Activated CD4-positive, alpha-beta T cell treated with anti-CD3 and anti-CD28 coated beads, Interleukin-2, amount 50 U/mL, for 24 hours (primary cell): ENCODE measurements at places on chromosomes 4 and X.

DNA sequence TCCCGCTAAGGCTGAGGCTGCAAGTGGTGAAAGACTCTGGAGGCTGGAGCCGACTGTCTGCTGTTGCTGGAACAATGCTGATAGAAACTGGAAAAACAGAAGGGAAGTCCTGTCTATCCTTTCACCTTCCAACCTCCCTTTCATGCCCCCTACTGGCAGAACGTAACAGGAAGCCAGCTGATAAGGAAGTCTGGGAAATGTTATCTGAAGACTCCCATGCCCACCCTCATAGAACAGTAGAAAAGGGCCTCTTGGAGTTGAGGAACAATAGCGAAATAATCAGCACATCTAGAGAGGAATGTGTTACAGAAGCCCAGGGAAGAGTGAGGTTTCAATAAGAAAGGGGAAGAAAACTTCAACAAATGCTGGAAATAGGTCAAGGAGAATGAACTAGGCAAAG, 117.1 kb upstream of the DKK2 start:
- no peak for DNase-seq

- no peak for DNase-seq
Observed at GRCh38 chr4:183356931-183357675, 34.9 kb upstream of the CLDN24 start.

DNA sequence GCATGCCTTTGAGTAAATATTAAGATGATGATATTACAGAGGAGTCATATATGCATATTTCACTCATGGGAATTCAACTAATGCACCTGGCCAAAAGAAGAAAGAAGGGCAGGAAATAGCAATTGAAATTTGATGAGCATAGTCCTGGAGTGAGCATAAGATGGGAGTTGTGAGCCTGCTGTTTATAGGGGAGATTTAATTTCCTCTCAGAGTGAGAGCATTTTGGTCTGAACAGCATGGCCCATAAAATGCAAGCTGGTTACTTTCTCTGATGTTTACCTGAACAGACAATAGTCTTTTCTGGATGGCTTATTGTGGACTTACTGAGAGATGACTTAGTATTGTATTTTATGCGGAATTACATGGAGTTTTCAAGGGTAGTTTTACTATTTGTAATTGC, 53.6 kb downstream of the FHIP1A start:
- DNase-seq: no peak

- no peak for DNase-seq
Observed at GRCh38 chr4:73621357-73621756, 1.1 kb upstream of the RASSF6 start.

DNA sequence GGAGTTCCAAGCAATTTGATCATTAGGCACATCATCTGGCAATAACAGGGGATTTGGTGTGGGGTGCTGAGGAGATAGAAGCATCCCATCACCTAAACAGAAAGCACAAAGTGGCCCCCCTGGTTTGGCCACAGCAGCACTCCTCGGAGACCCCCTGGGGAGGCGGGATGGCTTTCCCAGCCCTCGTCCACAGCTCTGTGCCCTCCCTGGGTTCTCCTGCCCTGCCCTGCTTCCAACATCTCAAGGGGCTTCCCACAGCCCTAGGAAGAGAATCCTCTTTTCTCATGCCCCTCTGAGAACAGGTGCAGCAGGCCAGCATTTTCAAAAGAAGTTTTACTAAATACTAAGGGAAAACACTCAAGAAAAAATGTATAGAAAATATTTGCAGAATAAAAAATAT, 12.8 kb downstream of the ATP5ME start:
- DNase-seq: no peak

GRCh38 chr4:156362581-156362980, 408.9 kb upstream of the CTSO start:
- DNase-seq: no peak

- DNase-seq: no peak
Observed at GRCh38 chr4:141229408-141230101, 8.9 kb downstream of the ZNF330 start.
